Endothelial cell of umbilical vein (primary cell): ENCODE measurements at places on chromosomes 4 and X.

DNA sequence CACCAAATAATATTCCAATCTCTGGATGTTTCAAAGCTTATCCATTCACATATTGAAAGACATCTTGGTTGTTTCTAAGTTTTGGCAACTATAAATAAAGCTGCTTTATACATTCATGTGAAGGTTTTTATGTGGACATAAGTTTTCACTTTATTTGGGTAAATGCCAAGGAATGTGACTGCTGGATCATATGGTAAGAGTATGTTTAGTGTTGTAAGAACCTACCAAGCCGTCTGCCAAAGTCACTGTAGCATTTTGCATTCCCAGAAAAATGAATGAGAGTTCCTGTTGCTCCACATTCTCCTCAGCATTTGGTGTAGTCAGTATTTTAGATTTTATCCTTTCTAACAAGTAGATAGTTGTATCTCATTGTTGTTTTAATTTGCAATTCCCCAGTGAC is 1047.7 kb downstream of the C4orf33 start:
- no peak for DNase-seq

- DNase-seq: no peak
These were observed 165.8 kb downstream of the VSIG4 start for GRCh38 chrX:65874110-65874509.

- no peak for DNase-seq
These were observed 39.6 kb downstream of the CDKL5 start for GRCh38 chrX:18465051-18465450.

DNA sequence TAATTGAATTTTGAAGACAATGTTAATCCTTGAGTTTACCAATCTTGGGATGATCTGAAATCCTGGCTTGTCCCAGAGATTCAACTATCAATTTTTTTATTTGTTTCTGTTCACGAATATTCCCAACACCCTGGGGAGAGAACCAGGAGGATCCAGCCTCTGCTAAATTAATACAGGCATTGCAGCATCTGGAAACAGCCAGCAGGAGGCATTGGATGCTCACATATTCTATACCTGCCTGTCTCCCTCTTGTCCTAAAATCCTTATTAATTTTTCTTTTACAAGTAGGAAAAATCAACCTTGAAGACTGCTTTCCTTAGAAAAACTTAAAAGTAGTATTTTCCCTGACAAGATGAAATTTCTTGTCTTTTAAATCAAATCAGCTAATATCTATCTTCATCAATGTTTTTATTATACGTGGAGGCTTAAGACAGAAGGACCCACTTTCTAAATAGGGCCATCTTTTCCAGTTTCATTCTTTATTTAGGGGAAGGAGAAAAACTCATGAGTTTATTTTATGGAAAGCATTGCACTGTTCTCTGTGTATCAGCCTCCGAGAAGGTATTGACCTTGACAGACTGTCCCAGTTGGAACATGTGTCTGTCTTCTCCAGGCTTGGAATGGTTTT is 102.4 kb downstream of the CLNK start:
- peak; percentile 56 for DNase-seq

DNA sequence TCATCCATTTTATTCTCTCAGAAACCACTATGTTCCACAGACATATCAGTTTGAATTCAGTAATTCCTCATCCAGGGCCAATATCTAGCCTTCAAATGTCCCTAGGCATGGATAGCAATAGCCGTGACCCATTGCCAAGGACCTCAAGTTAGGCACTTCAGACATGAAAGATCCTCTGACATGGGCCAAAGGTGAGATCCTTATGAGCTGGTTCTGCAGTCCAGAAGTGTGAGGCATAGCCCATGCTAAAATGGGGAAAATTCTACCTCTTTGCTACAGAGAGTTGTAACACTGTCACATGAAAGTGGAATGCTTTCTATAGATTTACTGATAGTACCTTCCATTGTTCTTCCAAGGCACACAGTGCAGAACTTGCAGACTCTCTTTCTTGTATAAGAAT is 349.7 kb upstream of the GALNT7 start:
- no peak for DNase-seq

GRCh38 chr4:10168151-10168550 is 51.6 kb upstream of the WDR1 start:
- DNase-seq: peak; percentile 30
